ENCODE measurements at places on chromosomes 7 and 10.
A peak's percentile ranks its signal among the peaks of the same experiment; 100 is the strongest.

- no peak for DNase-seq
Measured at GRCh38 chr10:105969884-105970377, 1194.6 kb downstream of the SORCS1 start.

GRCh38 chr7:23514755-23515154, 17.0 kb downstream of the TRA2A start:
- DNase-seq = no peak

GRCh38 chr7:130829415-130829814, 95.4 kb upstream of the KLF14 start:
- no peak for DNase-seq

DNA sequence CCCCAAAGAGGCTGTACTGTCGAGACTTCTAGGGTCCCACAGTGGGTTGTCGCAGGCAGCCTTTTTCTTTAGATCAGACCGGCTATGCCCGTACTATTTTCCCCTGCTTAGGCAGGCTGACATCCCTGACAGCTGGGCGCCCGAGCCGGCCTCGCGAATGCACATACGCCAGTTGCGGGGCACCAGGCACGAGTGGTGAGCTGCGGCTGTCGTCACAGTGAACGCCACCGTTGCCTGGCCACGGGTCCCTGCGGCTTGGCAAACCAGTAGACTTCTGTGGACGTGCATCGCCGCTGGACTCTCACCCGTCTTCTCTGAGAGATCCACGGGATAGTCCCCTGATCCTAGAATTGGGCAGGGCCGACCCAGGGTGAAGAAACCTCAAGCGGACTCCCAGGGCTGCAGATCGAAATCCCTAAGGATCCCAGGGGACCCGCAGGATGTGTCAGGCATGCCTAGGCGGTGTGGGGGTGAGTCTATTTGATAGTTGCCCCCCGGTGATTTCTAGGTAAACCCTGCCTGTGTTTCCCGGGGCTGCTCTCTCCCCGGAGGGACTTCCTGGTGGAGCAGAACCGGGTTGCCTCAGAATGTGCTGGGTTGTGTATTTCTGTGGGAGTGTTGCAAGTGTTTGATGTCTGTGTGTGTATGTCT, 33.0 kb upstream of the ZNF273 start:
- DNase-seq = no peak

DNA sequence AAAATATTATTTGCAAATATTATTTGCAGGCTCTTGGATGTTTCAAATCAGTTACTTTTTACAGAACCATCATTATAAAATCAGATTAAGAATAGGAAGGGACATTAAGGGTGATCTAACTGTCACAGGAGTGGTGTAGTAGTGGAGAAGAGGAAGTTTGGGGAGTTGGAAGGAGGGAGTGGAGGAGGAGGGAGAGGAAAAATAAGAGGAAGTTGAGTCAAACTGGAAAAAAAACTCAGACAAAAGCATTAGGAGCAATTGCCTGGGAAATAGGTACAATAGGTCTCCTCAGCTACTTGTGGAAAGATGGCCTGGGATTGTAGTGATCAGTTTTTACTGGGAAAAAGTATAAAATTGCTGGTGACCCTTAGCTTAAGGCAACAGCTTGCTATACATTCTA, 77.7 kb upstream of the GPR37 start:
- DNase-seq = no peak

DNA sequence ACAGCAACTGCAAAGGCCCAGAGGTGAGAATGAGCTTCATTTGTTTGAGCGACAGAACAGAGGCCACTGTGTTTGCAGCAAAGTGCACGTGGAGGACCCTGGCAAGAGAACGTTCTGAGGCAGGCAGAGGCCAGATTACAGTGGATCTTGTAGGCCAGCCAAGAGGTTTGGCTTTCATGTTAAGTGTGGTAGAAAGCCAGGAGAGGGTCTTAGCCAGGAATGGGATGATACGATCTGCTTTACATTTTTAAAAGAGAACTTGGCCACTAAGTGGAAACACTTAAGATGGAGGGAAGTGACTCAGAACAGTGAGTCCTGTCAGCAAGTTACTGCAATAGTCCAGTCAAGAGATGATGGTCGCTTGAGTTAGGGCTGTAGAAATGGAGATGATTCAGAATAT, 4.6 kb downstream of the CCDC136 start:
- no peak for DNase-seq

DNA sequence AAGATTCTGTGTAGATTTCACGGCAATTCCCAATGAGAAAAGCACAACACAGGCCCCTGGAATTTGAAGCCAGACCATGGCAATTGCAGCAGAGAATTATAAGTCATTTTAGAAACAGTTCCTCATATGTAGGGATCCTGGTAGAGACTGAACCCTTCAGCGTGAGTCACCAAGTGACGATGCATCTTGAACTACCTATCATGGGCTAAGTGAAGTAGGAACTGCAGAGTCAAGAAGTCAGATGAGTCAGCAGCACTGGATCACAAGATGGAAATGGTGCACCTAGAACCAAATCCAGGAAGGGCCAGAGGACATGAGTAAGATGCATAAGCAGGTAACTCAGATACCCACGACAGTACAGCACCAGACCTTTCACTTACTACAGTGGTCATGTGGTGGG, 140.0 kb upstream of the TPK1 start:
- no peak for DNase-seq

DNA sequence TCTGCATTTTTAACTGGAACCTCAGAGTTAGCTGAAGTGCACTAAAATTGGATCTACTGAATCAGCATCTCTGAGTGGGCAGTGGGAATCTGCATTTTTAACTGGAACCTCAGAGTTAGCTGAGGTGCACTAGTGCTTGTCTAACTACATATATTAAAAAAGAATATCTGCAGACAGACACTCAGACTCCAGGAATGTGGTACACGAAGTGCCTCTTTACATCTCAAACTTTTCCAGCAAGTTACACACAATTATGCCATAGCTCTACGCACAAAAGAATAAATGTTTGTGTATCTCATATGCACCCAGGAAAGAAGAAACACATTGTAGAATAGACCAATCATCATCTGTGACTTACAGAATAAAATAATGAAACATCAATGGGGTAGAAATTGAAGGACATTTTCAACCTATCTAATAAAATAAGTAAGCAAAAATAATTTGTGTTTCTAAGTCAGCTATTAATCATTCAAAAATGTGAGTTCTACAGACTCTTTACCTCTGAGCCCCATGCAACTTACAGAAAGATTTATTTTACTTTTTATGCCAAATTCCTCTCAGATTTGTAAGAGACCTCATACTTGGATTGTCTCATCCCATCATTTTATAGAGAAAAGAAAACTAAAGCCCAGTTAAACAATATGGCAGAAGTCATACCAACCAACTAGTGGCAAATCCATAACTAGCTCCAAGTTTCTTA, 28.3 kb downstream of the PPP1R3A start:
- DNase-seq = no peak

DNA sequence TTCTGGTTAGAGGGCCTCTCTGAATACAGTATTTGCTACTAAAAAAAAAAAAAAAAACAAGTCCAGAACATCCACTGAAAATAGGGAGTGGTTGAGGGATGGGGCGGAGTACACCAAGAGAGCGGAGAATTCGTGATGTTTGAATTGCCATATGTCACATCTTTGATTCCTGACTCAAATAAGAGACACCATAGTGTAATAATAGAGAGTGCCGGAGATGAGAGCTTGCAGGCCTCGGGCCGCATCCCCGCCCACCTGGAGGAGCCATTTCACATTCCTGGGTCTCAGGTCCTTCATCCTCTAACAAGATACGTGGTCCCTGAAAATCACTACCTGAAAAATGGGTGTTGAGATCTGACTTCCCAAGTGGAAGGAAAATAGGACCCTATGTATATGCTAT, 46.8 kb downstream of the KIAA1549 start:
- DNase-seq = no peak

GRCh38 chr7:95632609-95633008, 36.3 kb upstream of the PDK4 start:
- DNase-seq = no peak

DNA sequence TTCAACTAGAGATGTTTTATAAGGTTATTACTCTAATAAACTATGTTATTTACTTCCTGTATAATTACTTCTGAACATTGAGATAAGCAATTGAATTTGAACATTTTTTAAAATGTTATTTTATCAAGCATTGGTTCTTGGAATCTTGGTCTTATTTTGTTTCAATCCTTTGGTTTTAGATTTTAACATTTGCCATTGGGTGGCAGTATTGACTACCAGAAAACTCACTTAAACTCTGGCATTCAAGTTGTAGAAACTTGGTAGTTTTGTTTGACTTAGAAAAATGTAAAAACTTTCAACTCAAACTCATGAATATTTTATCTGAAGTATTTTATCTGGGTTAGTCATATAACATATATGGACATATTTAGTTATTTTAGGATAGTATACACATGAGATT, 48.1 kb downstream of the ATRNL1 start:
- DNase-seq = peak; percentile 33

Measured in NAMALWA (cell line).